ENCODE measurements at places on chromosomes 5 and 9. TPM values are rescaled to one million over a fixed set of nuclear protein-coding genes. Genes with fewer than 3 reads are reported as not detected.

Gene HMMR
- total RNA-seq = 19.5 TPM

Gene PCDHA4
- total RNA-seq = not detected

Gene SLC6A7
- total RNA-seq = not detected

Gene AGTPBP1
- total RNA-seq = 21.0 TPM

Gene CCDC171
- 0.94 TPM for total RNA-seq

Gene C5orf46
- not detected for total RNA-seq

Gene TICAM2
- 1.2 TPM for total RNA-seq

Gene RANBP3L
- total RNA-seq = not detected

Gene STKLD1
- total RNA-seq = not detected

Gene AMACR
- total RNA-seq = 5.4 TPM

Gene SLF1
- 13.1 TPM for total RNA-seq

Gene PCDHB5
- total RNA-seq = 0.63 TPM

Gene LEAP2
- total RNA-seq = 0.35 TPM
